ENCODE measurements at places on chromosomes 4 and X.

DNA sequence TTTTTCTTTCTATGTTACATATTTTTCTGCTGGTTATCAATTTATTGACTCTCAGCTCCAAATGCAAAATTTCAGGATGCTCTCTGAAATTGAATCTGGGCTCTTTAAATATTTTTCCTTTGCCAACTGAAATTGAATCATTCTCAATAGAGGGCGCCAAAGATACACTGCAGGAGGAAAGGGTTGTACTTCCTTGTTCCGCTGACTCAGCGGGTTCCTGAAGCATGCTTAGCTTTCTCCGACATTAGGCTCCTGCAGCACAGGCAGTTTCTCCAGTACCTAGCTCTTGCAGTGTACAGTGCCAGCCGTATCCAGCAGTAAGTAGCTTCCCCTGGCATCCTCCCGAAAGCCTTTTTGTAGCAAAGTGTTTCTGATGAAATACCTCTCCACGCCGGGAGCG lies 28.8 kb upstream of the CFAP47 start:
- DNase-seq: peak; percentile 70

DNA sequence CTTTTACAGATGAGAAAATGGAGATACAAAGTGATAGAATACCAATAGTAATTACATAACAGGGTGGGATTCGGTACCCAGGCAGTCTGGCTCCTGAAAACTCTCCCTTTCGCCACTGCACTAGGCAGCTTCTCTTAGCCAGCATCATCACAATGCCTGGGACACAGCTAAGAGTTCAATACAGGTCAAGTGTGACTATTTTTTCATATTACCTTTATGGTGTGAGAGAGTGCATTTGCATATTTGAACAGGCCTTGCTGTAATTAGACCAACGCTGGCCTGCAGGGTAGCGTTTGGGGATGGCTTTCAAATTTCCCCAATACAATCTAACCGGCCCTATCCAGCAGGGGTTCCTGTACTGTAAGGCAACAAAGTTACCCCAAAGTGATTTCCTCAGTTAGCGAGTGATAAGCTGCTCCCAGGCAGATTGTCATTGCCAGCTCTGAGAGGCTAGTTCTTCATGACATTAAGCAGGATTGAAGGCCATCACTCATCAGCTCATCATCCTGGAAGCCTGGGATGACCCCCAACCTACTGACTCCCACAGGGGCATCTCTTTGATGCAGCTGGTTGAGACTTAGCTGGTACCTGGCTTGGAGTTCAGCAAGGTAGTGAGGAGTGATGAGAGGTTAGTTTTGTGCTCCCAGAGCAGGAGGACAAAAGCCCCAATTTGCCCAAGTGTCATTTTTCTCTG lies 836.8 kb upstream of the LCORL start:
- no peak for DNase-seq

GRCh38 chrX:41377624-41378023 lies 43.7 kb downstream of the DDX3X start:
- no peak for DNase-seq

DNA sequence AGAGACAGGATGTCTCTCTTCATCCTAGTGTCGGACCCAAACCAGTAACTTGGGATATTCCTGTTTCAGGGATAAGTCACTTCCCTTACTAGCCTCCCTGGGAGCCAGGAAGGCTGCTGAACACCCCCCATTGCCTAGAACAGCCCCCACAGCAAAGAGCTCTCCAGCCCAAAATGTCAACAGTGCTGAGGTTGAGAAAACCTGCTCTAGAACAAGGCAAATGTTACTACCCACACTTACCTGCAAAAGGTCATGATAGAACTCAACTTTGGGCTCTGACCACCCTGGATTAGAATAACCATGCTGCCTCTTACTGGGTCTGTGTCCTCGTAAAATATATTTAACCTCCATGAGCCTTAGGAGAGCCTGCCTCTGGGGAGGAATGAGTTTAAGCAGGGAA lies 20.3 kb downstream of the BEX3 start:
- DNase-seq: no peak

DNA sequence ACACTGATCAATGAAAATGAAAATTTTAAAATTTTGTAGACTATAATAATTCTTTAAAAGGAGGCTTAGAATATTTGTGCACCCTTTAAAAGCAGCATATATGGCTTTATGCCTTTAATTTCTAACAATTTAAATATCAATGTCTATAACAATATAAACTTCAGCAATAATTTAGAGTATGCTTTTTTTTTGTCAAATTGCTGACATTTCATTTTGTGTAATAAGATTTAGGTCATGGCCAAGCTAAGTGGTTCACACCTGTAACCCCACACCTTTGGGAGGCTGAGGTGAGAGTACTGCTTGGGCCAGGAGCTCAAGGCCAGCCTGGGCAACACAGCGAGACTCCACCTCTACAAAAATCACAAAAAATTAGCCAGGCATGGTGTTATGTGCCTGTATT lies 86.2 kb downstream of the PDGFC start:
- no peak for DNase-seq

DNA sequence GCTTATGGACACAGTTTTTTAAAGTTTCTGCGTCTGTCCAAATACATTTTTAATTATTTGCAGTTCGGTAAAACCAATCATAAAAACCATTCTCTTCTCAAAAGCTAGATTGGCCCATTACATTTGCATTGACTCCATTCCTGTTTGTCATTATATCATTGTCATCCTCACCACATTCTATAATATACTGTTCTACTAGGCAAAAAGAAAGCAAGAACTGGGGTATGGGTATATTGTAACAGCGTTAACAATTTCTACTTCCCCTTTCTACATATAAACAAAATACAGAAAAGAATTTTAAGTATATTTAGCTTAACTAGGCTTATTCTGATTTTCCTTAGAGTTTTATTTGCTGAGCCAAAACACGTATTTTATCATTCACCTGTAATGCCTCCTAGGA lies 91.8 kb downstream of the RAP1GDS1 start:
- DNase-seq: no peak

- DNase-seq: no peak
These were observed 35.3 kb upstream of the ADAMTS3 start for GRCh38 chr4:72604324-72604723.

GRCh38 chr4:1097553-1097952 lies 15.8 kb downstream of the RNF212 start:
- no peak for DNase-seq
